ENCODE measurements at places on chromosomes 2 and 18.
A peak's percentile ranks its signal among the peaks of the same experiment; 100 is the strongest.

- no peak for DNase-seq
Measured at GRCh38 chr2:237951878-237952277, 14.9 kb upstream of the UBE2F start.

- DNase-seq, result no peak
Measured at GRCh38 chr18:80120932-80121331, 11.9 kb downstream of the ADNP2 start.

DNA sequence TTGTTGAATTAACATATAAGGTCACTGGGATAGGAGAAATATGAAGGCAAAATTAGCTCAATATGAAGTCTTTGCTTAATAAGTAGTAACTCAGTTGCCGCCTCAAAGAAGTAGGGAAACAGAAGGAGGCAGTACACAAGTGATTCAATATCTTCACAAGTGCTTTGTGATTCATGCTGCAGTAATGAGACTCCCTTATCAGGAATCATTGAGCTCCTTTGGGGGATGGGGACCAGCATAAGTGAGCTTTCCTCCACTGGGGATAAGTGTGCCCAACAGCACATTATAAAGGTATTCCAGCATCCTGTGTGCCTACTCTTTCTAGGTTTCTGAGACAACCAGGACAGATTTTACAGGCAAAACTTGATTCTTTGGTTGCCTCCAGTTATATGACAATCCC, 323.4 kb upstream of the UBE2E3 start:
- DNase-seq, result no peak

GRCh38 chr2:33512112-33512511, 35.7 kb downstream of the RASGRP3 start:
- no peak for DNase-seq

DNA sequence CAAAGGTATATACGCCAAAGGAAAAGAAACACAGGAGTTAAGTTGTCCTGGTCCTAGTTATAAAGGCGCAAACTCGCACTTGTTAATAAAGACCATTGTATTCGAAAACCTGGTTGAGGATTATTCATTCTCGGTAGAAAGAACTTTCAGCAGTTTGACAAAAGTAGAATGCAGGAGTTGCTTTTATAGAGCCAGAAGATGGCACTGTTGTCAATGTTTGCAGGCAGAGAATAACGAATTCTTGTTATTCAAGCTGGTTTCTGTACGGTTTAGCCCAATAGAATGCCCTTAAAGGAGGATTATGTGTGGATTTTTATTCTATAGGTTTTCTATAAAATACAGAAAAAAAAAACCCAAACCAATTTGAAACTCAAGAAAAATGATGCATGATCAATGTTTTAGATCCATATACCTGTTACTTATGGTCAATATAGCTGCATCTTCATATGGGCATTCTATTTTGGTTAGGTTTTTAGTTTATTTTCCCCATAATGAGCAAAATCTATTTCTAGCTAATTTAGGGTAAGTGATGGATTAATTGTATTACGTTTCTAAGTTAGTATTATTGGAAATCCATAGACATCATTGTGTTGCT, 510.3 kb downstream of the PLCL1 start:
- peak; percentile 16 for DNase-seq

DNA sequence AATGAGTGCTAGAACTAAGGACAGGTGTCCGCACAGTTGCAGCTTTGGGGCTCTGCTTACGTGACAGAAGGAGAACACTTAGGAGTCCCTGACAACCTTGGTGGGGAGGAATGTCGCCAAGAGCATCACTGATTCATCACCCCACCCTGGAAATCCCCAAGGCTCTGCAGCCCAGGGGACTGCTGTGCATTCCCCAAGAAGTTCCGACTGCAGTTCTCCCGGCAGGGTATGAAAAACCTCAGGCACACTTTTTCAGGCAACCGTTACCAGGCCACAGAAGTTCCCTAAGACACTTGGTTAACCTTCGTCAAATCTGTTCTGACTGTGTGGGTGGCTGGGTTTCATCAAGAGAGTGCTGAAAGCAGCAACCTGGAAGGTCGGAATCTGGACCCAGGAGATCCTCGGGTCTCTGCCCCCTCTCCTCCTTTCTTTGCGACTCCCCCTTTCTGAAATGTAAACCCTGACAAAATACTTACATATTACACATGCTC, 192.1 kb upstream of the CXCR4 start:
- DNase-seq, result no peak

- DNase-seq, result no peak
Measured at GRCh38 chr2:229712136-229712535, 2.2 kb downstream of the DNER start.

- no peak for DNase-seq
Measured at GRCh38 chr18:50158866-50159653, 35.9 kb downstream of the MYO5B start.

- DNase-seq, result no peak
Measured at GRCh38 chr18:13797157-13797611, 26.8 kb upstream of the MC5R start.

- no peak for DNase-seq
Measured at GRCh38 chr2:170155022-170155722, 22.8 kb upstream of the MYO3B start.

DNA sequence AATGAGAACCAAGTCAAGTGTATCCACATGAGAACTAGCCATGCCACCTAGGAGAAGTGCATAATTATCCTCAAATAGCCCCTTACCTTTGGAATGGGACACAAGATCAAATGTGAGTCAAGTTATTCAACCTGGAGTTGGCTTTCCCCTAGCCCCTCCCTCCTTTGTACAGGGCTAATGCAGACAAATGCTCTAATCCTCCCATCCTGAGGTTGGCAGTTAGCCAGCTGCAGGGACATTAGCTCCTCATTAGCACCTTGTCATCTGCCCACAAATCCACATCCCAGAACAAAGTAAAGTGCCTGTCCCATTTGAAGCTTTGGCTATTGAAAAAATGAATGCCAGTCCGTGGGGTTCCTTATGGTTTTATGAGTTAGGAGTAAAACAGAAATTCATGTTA, 294.1 kb upstream of the FANCL start:
- no peak for DNase-seq

DNA sequence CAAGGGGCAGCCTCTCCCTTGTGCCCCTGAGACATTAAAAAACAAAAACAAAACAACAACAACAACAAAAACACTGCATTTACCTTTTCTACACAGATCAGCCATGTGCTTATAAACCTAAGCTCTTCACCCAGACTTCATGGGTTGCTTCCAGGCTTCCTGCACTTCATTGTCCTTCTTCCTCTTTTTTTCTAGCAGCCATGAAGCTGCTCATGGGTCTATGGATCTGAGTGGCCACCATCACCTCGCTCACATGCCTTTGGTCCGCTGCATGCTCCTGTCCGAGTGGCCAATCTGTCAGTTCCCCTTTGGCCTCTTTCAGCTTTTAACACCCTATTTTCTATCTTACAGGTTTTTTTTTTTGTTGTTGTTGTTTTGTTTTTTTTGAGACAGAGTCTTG, 9.0 kb upstream of the TET3 start:
- DNase-seq, result no peak

- no peak for DNase-seq
Measured at GRCh38 chr2:85401844-85402243, 8.3 kb downstream of the CAPG start.

DNA sequence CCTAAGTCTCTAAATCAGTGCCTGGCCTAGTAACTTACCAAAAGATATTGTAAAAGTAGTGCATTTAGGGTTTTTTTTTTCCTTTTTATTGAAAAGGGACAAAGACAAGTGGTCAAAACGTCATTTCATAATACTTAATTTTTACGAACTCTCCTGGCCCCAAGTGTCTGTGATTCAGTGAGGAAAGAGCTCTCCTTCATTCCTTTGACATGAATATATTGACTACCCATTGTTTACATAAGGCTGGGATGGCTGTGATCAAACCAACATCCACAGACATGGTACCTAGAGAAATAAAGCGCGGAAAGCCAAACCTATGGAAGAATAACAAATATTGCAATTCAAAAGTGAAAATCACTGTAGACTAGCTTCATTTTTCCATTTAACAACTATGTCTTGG, 198.4 kb downstream of the BABAM2 start:
- no peak for DNase-seq

- DNase-seq, result peak; percentile 90
Measured at GRCh38 chr2:134917888-134918525, 615 bp upstream of the CCNT2 start.

DNA sequence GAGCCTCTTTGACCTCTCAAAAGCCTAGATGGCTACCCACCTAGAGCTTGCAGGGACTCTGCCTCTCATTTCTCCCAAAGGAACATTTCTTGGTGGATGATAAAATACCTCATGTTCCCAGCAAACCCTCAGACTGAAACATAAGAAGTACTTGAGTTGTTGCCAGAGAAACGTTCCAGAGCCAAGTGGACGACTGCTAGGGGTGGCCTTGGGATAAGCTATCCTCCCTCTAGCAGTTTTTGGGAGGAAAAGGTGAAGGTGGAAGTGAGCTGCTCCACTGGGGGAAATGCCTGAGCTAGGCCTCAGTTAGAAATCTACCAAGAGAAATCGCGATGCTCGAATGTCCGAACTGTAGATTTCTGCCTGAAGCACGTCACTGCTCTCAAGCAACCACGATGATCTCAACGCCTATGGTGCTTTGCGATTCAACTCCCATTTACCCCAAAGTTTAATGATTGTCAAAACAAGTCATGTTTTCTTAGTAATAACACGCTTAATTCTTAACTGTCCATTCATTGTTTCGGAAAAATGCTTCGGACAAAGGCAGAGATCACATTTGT, 91.5 kb downstream of the CCBE1 start:
- DNase-seq, result no peak

- no peak for DNase-seq
Measured at GRCh38 chr2:68103030-68103708, 40.4 kb upstream of the C1D start.

DNA sequence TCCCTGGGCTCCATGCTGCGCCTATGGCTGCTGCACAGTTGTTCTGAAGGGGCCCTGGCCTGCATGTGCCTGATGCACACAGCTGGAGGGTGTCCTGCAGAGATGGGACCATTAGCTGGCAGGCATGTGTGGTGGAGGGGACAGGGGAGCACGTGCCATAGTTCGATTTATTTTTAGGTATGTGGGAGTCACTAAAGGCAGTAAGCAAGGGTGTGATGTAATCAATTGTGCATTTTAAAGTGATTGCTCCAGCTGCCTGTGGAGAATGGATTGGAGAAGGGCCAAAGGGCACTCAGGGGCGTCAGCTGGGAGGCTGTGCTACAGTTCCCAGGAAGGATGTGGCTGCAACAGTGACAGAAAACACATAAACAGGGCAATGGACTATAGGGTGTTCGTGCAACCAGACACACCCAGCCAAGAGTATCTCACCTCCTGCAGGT, 205.1 kb downstream of the ARL4C start:
- peak; percentile 67 for DNase-seq

GRCh38 chr18:23855721-23856120, 158.8 kb upstream of the TTC39C start:
- no peak for DNase-seq

- no peak for DNase-seq
Measured at GRCh38 chr18:33440060-33441043, at the start of gene CCDC178. Gene CCDC178 (minus strand): TSS chr18:33440721. CDS start chr18:33412088, 28,633 bp downstream.

- no peak for DNase-seq
Measured at GRCh38 chr2:202049840-202050239, 16.2 kb downstream of the FZD7 start.

DNA sequence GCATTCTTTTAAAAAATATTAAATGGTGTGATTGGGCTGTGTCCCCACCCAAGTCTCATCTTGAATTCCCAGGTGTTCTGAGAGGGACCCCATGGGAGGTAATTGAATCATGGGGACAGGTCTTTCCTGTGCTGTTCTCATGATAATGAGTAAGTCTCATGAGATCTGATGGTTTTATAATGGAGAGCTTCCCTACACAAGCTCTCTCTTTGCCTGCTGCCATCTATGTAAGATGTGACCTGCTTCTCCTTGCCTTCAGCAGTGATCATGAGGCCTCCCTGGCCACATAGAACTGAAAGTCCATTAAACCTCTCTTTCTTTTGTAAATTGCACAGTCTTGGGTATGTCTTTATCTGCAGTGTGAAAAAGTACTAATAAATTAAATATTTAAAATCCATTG, 10.3 kb downstream of the PPM1B start:
- DNase-seq, result no peak

DNA sequence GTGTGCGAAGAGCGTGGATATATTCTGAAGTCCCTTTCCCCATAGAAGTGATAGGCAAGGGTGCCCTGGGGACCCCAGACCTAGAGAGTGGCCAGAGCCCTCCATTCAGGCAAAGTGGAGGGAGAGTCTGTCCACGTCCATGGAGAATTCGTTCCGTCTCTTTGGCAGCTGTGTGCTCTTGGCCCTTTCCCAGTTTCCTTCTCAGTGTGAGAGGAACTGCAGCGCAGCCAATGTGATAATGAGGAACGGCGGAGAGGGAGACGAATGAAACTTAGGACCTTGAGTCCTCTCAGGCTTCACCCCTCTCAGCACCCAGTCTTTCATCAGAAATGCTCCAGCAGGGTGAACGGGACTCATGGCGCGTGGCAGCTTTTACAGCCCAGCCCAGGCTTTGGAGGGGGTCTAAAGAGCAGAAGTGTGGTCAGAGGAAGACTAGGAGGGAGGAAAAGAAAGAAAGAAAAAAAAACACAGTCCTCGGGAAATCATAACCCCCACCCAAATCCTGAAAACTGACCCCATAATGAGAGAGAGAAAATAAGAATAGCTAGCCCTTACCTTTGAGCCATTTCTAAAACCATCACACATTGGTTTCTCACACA, 95.0 kb upstream of the RIOK3 start:
- DNase-seq, result no peak

- DNase-seq, result no peak
Measured at GRCh38 chr2:127508023-127508630, 18.2 kb downstream of the IWS1 start.

DNA sequence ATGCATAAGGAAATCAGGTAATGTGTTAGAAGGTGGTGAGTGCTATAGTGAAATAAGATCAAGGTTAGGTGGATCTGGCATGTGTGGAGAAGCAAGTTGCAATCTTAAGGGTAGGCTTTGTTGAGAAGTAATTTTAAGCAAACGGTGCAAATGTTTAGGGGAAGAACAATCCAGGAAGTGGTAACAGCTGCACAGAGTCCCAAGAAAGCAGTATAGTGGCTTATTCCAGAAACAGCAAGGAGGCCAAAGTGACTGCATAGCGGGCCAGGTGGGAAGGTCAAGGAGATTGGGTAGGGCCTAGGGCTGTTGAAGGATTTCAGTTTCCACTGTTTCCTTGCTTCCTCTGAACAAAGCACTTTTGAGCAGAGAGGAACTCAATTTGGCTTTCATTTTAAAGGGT, 30.0 kb upstream of the RAB1A start:
- DNase-seq, result no peak

DNA sequence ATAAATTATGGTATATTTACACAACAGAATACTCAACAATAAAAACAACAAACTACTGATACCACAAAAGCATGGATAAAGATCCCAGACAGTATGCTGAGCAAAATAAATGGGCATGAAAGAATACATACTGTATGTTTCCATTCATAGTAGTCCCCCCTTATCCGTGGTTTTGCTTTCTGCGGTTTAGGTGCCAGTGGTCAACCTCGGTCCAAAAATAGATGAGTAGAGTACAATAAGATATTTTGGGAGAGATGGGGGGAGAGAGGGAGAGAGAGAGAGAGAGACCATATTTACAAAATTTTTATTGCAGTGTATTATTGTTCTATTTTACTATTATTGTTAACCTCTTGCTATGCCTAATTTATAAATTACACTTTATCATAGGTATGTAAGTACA, 21.0 kb upstream of the TGFA start:
- no peak for DNase-seq

- no peak for DNase-seq
Measured at GRCh38 chr2:25405611-25406295, 64.0 kb upstream of the DNMT3A start.
